ENCODE measurements at places on chromosomes 6 and 20. TPM values are rescaled to one million over a fixed set of nuclear protein-coding genes. Genes with fewer than 3 reads are reported as not detected.

GRCh38 chr20:24911461-24911860 lies 37.6 kb upstream of the CST7 start:
- DNase-seq = no peak

- no peak for DNase-seq
These were observed 185.0 kb upstream of the SGK1 start for GRCh38 chr6:134502614-134503549.

- no peak for DNase-seq
These were observed 27.1 kb downstream of the COX4I2 start for GRCh38 chr20:31664696-31665354.

GRCh38 chr20:3093861-3094361 lies 9.4 kb upstream of the AVP start:
- DNase-seq = no peak

DNA sequence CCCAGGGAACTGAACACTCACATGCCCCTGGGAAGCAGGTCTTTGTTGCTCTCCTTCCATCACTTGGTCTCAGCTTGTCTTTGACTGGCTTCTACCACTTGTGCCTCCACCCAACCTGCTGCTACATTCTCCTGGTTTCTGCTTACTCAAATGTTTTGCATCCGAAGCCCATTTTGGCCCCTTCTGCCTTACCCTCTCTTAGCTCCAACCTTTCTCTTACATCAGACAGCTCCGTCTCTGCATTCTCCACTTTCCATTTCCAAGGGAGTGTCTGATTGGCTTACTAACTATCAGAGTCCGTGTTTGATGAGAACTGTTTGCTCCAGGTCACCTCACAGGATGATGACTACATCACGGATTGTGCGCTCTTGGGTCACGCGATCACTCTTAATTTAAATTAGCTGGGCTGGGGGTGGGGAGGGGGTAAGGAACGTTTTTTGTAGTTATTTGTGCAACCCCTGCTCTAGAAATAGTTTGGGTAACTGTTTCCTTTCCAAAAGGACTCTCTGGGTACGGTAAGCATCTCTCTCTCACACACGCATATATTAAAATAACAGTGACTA lies 844 bp upstream of the ABRACL start:
- DNase-seq = no peak

DNA sequence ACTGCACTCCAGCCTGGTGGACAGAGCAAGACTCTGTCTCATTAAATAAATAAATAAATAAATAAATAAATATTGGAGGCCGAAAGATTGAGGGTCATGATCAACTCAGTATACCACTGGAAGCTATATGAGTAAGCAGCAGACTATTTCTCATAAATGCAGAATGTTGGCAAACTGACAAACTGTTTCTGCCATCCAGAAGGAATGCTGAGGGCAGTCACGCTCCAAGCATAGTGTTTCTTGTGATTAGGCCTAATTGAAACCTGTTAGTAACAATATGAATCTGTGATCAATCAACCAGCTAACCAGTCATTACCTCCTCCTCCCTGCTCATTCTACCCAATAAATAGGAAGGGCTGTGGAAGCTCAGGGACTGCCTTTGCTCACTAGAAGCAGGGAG lies 15.2 kb upstream of the KCNK15 start:
- DNase-seq = peak; percentile 71

GRCh38 chr6:99490608-99491007 lies 24.6 kb downstream of the USP45 start:
- no peak for DNase-seq

Gene BFSP1
- 12.3 TPM for total RNA-seq

Gene KCNK5
- 0.58 TPM for total RNA-seq

Gene SOBP
- total RNA-seq = 2.9 TPM

Gene C20orf202
- total RNA-seq = not detected

Gene PXMP4
- total RNA-seq = 2.5 TPM

Gene FAXC
- total RNA-seq = 13.0 TPM

Gene PSORS1C2
- not detected for total RNA-seq

Measured in H4 (cell line).